SHP77 (cell line): ENCODE measurements at places on chromosomes 16 and 17.

DNA sequence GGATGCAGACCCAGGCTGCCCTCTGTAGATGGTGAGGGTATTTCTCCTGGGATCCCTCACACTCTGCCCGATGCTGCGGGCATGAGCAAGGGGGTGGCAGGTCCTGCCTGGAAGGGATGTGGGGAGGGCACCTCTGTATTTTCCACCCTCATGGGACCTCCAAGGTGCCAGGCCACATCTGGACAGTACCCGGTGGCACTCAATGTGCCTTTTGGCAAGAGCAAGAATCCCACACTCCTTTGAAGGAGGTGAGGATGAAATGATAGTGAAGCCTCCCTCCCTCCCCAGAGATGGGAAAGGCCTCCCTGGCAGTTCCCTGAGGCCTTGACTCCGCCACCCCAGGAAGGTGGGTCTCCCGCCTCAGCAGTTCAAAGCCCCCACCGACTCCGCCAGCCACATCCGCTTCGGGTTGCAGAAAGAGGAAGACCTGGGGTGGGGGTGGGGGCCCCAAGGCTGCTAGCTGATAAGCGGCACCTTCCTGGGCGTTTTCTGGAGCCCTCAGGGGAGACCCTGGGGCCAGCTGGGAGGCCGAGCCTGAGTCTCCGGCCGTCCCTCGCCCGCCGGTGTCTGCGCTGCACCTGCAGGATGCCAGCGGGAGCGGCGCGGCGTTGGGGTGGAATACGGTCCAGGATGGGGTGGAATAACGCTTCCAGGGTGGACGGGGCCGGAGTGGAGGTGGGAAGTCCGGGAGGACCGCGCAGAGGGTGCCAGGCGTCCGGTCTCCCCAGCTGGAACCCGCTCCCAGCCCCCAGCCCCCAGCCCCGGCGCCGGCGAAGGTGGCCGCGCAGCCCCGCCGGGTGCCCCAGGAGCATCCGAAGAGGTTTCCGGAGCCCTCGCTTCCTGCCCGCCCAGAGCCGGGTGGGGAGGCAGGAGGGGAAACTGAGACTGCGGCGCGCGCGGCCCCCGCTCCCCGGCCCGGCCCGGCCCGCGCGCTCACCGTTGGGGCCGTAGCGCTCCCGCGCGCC lies 718 bp downstream of the ATP2A3 start:
- DNase-seq, result peak; percentile 42

GRCh38 chr17:75493476-75494129 lies 21.7 kb downstream of the CASKIN2 start:
- DNase-seq, result no peak

- DNase-seq, result no peak
Observed at GRCh38 chr16:13970708-13971422, 50.9 kb downstream of the ERCC4 start.

GRCh38 chr17:44761932-44762810 lies 3.4 kb downstream of the ADAM11 start:
- DNase-seq, result no peak

GRCh38 chr17:74873874-74874614 lies 1.2 kb upstream of the FDXR start:
- peak; percentile 48 for DNase-seq

- no peak for DNase-seq
Observed at GRCh38 chr17:74943808-74944522, 8.3 kb downstream of the OTOP3 start.

GRCh38 chr16:75085556-75085955 lies 31.0 kb downstream of the LDHD start:
- DNase-seq, result no peak

DNA sequence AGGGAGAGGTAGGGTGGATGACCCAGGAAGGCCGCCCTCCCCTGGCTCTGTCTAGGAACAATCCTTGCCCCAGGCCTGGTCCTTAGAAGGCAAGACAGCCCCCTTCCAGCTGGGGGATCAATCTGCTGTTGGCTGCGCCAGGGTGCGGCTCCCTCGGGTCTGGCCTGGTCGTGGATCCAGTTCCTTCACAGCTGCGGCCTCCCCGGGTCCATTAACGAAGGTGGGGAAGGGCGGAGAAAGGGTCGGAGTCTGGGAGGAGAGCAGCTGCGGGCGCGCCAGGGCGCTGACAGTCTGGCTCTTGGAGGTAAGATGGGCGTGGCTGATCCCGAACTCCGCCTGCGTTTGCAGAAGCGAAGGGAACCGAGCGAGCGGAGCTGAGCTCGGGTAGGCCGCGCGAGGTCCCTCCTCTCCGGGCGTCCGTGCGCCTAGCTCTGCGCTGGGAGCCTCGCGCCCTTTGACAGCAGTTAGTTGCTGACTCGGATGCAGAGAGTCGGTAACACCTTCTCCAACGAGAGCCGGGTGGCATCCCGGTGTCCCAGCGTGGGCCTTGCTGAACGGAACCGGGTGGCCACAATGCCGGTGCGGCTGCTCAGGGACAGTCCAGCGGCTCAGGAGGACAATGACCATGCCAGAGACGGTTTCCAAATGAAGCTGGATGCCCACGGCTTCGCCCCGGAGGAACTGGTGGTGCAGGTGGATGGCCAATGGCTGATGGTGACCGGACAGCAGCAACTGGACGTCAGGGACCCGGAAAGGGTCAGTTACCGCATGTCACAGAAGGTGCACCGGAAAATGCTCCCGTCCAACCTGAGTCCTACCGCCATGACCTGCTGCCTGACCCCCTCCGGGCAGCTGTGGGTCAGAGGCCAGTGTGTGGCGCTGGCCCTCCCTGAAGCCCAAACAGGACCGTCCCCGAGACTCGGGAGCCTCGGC lies at the start of gene HSPB9:
HSPB9 (plus strand) TSS at position 434 of the 933 bp plus-strand sequence; CDS start at position 481, 47 bp downstream.
- DNase-seq, result peak; percentile 76

- DNase-seq, result peak; percentile 78
Observed at GRCh38 chr16:1770328-1771187, 785 bp downstream of the NME3 start.

DNA sequence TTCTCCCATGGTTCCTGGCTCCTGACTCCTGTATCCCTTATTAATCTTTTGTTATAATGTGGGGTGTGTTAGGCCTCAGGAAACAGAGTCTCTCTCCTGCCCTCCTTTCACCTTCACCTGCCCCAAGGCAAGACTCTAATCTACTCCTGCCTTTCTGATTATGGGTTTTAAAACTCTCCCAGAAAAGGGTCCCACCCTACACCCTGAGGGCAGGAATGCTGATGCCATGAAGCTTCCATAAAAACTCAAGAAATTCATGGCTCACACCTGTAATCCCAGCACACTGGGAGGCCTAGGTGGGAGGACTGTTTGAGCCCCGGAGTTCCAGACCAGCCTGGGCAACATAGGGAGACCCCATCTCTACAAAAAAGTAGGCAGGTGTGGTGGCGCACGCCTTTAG lies 18.6 kb upstream of the SRCAP start:
- no peak for DNase-seq

DNA sequence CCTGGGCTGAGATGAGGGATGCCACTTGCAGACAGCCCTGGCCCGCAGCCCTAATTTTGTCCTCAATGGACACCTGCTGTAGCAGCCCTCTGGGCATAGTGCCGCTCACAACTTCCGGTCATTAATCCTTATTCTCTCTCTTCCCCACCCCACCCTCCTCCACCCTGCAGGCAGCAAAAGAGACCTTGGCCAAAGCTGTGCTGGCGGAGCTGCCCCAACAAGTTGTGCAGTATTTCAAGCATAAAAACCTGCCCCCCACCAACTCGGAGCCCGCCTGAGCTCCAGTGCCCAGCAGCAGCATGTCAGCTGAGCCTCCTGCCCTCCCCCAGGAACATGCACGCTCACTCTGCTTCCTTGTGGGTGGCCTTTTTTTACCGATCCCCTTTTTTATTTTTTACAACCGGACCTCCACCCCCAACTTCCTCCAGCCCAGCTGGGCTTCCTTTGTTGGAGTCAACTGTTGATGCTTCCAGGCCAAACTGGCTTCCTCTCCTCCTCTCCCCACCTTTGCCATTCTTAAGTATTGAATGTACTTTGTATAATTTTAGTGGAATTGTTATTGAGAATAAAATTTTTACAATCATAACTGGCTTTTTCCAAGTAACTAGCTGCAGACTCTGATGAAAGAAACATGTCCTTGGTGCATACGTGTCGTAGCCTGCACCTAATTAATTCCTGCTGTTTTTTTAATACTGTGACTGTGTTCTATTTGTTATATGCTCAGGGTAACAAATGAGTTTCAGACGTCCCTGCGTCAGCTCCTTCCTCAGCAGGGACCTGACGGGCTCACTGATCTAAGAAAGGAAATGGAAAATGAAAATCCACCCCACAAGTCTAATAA lies 38.2 kb downstream of the PSME3IP1 start:
- DNase-seq, result no peak

- DNase-seq, result peak; percentile 41
Observed at GRCh38 chr16:12002447-12003006, 26.0 kb downstream of the SNX29 start.

DNA sequence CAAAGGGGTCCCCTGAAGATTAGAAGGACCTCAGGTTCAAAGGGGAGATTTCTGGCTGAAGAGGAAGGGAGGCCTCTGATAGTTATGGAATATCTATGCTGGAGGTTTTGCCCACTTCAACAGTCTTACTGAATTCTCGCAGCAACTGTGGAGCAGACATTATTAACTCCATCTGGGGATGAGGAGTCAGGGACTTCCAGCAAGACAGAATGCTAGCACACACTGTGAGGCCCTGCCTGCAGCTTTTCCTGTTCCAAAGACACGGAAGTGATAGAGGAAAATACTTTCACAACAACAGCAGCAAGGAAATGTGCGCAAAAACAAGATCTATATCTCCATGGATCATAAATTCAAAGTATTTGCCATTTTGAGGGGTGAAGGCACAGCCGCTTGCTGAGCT lies 72.8 kb downstream of the RPH3AL start:
- DNase-seq, result no peak

DNA sequence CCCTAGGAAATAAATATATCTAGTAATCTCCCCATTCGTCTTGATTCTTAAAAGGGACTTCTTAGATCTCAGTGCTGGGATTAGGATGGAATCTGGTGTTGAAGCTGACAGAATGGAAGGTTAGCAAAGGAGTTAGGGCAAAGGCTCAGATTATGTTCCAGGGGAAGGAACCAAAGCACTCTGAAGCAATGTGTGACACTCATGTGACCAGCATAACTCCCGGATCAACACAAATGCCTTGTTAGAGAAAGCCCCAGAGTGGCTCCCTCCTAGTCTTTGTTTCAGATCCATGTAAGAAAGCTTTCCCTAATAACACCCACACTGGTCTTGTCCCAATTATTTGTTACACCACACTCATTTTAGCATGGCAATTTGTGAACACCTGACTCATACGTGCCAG lies 62.6 kb upstream of the ERN1 start:
- no peak for DNase-seq

GRCh38 chr17:38590988-38591758 lies 14.6 kb downstream of the SRCIN1 start:
- no peak for DNase-seq

GRCh38 chr17:70912716-70913485 lies 743.6 kb downstream of the KCNJ2 start:
- no peak for DNase-seq

DNA sequence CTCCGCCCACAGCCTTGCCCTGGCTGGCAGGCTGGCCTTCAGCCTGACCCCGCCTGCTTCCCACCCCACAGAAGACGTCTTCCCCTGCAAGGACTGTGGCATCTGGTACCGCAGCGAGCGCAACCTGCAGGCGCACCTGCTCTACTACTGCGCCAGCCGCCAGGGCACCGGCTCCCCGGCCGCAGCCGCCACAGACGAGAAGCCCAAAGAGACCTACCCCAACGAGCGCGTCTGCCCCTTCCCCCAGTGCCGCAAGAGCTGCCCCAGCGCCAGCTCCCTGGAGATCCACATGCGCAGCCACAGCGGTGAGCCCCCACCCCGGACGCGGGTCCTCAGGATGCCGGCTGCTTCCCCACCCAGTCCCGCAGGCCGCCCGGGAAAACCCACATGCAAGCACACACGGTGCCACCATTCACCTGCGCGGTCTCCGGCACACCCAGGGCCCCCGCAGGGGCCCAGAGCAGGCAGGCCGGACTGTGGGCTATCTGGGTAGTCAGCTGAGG lies 38.2 kb upstream of the ZC3H18 start:
- DNase-seq, result no peak

DNA sequence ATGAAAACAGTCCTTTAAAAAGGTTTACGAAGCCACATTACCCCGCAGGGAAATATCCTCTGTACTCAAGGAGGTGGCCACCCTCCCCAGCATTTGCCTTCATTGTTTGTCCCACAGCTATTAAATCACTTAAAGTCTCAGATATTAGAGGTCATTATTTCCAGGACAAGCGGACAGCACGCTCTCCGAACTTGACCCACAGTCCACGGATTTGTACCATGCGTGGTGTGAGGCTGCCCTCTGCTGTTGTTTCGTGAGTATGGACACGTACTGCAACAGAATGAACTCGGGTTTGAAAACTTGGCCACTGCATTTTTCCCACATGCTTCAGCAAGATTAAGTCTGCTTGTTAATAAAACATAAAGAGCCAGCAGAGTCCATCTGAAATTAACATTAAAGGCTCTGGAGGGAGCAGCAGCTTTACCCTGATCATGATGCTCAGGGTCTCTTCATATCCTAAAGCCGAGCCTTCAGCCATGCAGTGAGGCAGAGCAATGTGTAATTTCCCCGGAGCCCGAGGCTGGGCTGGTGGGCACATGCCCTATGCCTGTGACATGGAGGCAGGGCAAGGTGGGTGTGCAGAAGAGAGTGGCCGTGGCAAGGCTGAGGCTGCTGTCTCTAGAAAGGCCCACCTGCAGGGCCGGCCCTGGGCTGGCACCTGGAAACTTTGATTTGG lies 19.7 kb downstream of the MEAK7 start:
- DNase-seq, result peak; percentile 65

DNA sequence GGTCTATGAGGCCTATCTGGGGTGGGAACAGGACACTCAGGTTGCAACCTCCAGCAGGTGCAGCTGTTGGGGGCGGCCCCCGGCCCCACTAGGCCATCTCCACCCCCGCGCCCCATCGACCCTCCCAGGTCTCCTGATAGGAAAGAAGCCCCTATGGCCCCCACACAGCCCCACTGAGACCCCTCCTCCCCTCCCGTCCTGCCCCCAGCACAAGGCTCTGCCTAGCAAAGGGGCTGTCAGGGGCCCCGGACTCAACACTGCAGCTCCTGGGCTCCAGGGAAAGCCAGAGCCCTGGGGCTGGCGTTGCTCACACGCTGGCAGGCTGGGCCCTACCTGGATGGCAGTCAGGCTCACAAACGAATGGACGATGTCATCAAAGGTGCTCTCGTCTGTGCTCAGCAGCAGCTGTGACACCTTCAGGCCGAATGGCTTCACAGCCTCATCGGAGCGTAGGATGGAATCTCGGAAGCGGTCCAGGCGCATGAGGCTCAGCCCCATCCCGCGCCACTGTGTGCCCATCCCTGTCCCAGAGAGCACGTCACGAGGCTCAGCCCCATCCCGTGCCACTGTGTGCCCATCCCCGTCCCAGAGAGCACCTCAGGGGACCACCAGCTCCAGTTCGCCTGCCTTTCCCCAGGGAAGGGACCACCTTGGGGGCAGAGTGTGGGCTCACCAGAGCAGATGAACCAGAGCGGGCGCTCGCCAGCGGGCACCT lies 7.3 kb downstream of the FASN start:
- no peak for DNase-seq

DNA sequence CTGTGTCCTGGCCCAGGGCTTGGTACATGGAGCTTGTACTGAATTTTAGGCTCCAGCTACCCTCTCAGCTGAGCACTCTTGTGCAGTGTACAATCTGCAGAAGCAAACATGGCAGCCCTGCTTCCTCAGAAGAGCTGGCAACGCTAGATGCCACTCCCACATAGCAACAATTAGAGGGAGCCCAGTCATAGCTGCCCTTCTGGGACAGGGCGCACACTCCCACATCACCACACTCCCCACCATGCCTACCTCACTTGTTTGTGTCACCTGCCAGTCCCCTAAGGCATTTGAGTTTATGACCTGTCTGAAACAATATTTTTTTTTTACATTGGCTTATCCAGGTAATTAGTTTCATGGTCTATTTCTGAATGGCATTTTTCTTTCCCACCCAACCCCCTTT lies 72.3 kb downstream of the C17orf67 start:
- DNase-seq, result no peak

GRCh38 chr16:28167730-28168129 lies 44.0 kb downstream of the XPO6 start:
- no peak for DNase-seq
